Activated CD4-positive, alpha-beta T cell treated with anti-CD3 and anti-CD28 coated beads, Interleukin-2, amount 50 U/mL, for 24 hours (primary cell): ENCODE measurements at places on chromosomes 3 and 15.

- DNase-seq = no peak
Observed at GRCh38 chr15:48408327-48408726, 77.1 kb downstream of the DUT start.

GRCh38 chr15:70617911-70618287 is 145.5 kb downstream of the UACA start:
- DNase-seq = no peak

GRCh38 chr15:95957861-95958260 is 372.6 kb upstream of the NR2F2 start:
- DNase-seq = no peak

DNA sequence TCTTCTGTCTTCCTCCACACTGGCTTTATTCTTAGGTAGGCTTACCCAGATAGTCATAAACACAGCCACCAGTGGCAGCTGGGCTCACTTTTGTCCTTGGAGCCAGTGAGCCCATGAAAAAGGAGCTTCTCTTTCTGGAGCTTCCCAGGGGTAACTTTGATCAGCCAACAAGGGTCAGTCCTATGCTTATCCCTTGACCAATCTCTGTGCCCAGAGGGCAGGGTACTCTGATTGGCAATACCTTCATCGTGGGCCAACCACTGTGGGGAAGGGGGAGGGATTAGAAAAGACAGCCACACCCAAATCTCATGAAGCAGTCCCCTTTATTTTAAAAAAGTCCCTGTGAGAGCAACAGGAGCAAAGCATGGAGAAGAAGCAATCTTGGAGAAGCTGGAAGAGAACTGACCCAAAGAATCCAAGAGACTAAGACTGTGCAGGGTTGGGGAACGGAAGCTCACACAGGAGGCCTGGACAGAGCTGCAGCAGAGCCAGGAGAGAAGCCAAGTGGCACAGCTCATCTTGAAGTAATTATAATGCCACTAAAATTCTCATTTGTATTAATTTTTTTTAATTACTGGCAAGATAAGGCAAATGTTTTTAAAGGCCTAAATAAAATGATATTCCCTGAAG is 70.4 kb downstream of the SSUH2 start:
- DNase-seq = no peak

DNA sequence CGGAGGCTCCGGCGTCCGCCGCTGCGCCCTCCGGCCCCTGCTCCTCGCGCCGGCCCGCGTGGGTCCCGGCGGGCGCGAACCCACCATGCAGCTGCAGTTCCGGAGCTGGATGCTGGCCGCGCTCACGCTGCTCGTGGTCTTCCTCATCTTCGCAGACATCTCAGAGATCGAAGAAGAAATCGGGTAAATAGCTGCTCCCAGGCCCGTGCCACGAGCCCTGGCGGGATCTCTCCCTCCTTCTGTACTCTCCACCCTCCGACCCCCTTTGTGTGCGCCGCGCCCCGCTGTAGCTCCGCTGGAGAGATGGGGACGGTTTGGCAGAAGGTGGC is 263 bp downstream of the ST8SIA2 start:
- no peak for DNase-seq

GRCh38 chr3:126132751-126133511 is 47.5 kb downstream of the ALDH1L1 start:
- no peak for DNase-seq

DNA sequence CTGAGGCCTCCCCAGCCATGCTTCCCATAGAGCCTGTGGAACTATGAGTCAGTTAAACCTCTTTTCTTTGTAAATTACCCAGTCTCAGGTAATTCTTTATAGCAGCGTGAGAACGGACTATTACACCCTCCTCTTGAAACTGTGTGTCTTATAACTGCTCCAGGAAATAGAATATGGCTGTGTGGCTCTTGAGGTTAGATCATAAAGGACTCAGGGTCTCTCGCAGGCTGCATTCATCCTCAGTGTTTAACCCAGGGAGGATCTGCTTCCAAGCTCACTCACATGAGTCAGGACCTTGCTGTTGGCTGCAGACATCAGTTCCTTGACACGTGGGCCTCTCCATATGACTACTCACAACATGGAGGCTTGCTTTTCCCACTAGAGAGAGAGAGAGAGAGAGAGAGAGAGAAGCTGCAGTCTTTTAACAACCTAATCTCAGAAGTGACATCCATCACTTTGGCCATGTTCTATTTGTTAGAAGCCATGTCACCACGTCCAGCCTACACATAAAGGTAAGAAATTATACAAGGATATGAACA is 114.3 kb upstream of the UBE2E1 start:
- no peak for DNase-seq

DNA sequence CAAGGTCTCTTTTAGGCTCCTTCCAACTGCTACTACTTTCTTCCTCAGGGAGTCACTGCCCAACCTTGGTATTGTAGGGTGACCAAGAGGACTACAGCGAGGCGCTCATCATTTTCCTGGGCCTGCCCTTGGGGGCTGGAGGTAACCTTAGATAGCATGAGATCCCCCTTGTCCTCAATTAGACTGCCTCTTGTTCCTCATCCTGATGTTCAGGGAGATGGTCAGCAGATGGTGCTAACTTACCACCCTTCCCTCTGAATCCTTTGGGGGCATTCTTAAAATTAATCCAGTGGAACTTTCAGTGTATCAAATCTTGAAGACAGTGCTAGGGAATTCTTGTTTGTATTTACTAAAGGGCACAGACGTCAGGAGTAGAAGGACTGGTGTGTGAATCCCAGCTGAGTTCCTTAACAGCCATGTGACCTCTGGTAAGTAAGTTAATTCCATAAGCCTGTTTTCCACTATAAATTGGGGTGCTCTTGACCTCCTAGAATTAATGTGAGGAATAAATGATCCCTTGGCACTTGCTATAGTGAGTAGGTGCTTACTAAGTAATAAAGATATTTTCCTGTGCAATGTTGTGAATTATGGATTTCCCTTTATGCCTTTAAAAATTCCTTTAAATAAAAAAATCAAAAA is 4.1 kb upstream of the CLPX start:
- DNase-seq = no peak

DNA sequence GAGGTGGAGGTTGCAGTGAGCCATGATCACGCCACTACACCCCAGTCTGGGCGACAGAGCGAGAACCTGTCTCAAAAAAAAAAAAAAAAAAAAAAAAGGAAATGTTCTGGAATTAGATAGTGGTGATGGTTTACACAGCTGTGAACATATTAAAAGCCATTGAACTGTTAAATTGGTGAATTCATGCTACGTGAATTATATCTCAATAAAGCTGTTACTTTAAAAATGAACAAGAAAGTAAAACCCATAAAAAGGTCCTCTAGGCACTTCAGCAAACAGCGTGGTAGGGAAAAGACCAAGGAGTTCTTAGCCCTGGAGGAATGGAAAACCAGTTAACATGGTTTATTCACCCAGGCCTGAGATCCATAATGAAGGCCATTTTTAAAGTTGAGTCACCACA is 180.1 kb downstream of the ATG7 start:
- DNase-seq = no peak
